ENCODE measurements at places on chromosomes 1 and 21.

- DNase-seq = peak; percentile 37
Observed at GRCh38 chr1:192588546-192588945, 13.0 kb downstream of the RGS1 start.

- peak; percentile 18 for DNase-seq
Observed at GRCh38 chr1:97745912-97746311, 174.9 kb downstream of the DPYD start.

DNA sequence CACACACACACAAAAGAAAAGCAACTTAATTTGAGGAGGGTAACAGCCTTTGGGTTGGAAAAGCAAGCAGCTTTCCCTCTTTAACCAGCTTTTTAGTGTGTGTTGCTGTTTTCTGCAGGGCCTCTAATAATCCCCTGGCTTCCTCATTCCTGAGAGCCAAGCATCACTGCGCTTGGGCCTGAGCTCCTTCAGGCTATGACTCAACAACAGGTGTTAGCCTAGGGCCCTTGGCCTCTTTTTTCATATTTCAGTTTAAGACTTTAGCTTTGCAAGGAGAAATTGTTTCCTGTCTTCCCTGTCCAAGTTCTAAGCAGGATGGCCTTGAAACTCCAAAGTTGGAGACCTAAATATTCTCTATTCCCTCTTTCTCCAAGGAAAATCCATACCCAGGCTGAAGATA, 26.2 kb upstream of the SNX27 start:
- DNase-seq = no peak

DNA sequence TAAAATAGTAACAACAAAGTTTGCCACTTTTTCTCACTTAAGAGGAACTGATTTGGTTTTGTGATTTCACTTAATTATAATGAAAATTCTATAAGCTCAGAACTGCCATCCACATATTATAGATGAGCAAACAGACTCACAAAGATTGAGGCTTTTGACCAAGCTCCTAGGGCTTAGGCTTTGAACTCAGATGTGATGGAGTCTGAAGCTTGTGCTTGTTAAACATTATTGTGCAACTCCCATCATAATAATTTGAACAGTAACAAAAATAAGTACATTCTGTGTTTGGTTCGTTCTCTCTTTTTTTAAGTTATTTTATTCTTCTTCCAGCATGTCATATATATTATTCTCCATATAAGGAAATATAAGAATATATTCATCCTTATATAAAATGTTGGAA, 403.4 kb downstream of the PTPRC start:
- no peak for DNase-seq

- no peak for DNase-seq
Observed at GRCh38 chr21:38220270-38220737, 36.5 kb upstream of the KCNJ15 start.

GRCh38 chr1:11778844-11779623, 17.0 kb downstream of the C1orf167 start:
- DNase-seq = no peak

All from AG20443 (cell line).